Foreskin fibroblast (primary cell): ENCODE measurements at places on chromosomes 1 and 21.

DNA sequence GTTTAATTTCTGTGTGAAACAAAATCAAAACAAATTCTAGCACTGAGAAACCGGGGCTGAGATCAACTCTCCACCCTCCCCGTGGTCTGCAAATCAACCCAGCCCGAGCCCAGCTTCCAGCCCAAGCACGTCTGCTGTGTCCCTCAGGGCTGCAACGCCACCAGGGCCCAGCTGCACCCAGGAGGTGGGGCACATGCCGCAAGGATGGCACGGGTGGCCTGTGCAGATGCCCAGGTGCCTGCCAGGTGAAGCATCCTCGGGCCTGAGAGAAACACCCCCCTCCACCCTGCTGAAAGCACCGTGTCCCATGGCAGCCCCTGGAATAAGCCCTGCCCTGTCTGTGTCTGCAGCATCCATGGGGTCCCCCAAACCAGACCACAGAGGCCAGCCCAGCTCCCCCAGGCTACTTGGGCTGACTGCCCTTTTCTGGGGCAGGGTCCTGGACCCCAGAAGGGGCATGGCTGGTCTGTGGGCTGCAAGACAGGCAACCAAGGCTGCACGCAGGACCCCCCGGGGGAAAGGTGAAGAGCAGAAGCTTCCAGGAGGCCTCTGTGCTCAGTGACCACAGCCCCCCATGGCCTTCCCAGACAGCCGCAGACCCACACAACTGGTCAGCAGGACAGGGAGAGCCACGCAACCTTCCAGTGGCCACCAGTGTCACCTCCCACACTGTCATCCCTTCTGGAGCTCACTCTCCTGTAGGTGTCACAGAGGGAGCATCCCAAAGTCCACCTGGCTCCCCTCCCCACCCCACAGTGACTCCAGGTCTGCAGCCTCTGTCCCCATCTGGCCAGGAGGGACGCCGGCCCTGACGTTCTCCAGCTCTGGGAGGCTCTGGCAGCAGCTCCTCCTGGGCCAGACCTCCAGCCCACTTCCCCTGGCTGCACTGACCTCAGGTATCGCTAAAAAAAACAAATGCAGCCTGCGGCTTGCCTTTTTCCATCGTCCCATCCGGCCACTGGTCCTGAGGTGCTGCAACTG lies 7.7 kb downstream of the WNT9A start:
- no peak for DNase-seq

DNA sequence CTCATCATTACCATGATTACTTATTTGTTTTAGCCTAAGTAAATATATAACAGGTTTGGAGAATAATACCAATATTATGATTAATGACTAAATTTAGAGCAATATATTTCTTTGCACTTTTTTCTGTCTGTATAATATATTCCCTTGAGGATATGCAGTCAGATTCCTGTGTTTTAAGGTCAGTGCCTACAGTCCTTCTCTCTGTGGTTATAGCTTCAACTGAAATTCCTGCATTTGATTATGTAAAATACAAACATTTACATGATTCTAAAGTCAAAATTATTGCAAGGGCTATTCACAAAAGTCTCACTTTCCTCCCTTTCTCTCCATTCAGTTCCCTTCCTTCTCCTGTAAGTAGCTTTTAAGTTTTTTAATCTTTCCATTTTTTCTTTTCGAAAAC lies 142.9 kb upstream of the COL6A1 start:
- DNase-seq, result no peak

DNA sequence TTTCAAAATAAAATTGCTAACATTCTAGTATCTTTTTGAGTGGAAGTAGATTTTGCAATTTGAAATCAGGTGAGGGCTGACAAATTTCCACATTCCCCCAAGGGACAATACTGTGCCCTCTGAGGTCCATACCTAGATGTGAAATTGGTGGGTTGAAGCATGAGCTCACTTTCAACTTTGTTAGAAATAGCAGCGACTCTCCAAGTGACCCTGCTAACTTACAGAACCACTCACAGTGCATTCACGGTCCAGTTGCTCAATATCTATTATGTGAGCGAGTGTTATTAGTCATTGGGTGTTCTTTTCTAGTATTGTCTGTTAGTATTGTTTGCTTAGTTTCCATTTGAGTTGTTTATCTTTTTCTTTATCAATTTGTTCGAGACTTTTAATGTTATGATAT lies 53.6 kb upstream of the ASB17 start:
- DNase-seq, result peak; percentile 67

- DNase-seq, result peak; percentile 75
Observed at GRCh38 chr21:26587736-26588201, 14.7 kb upstream of the CYYR1 start.

GRCh38 chr1:239763850-239764249 lies 327.8 kb upstream of the FMN2 start:
- DNase-seq, result no peak
